CD4-positive, alpha-beta T cell treated with Interleukin-1 beta for 1 hour (primary cell): ENCODE measurements at places on chromosomes 3 and 15.
A peak's percentile ranks its signal among the peaks of the same experiment; 100 is the strongest.

DNA sequence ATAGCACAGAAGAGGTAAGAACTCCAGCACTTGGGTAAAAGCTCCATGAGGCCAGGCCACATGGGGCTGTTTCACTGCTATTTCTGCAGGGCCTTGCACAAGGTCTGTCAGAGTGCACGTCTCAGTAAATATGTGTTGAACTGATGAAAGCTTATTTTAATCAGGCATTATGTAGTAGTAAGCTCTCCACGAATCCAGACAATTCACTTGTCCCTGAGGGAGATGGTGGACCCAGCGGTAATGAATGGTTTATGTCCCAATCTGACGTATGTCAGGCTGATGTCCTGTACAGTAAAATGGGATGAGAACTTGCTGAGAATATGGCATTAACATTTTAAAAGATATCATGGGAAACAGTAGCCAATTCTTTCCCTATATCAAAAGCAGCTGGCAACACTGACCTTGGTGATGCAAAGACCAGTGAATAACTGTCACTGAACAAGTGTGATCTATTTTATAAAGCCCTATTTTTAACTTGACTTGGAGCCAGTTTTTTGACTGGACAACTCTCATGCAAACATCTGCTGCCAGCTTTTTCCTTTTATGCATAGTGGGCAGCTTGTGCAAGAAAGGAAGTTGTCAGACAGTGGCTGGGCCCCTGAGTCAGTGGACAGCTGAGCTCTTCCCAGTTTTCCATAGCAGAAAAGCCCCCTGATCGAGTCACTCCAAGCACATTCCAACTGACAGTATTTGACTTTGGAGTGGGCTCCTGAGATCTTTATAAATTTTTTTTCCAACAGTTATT lies 519.8 kb upstream of the MDFIC2 start:
- DNase-seq, result no peak

DNA sequence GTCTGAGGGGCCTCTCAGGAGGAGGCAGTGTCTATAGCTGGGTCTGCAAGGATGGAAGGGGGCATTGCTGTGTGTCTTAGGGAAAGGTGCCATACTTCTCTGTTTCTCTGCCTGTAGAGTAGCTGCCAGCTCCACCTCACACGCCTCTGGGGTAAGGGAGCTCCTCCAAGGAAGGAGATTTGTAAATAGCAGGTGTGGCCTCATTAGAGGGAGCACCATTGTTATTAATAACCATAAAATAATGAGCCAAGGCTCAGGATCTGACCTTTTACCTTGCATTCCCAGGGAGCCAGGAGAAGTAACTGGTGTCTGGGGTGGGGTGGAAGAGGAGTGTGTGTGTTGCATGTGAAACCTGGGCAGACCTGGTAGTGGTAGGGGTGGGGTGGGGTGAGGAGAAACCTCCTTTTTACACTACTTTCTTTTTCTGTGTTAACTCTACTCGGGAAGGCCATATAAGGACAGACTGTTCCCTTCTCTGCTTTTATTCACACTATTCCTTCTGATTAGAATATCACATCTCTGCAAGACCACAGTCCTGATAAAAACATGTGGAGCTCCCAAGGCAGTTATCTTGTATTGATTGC lies 2.2 kb upstream of the C15orf39 start:
- DNase-seq, result no peak

DNA sequence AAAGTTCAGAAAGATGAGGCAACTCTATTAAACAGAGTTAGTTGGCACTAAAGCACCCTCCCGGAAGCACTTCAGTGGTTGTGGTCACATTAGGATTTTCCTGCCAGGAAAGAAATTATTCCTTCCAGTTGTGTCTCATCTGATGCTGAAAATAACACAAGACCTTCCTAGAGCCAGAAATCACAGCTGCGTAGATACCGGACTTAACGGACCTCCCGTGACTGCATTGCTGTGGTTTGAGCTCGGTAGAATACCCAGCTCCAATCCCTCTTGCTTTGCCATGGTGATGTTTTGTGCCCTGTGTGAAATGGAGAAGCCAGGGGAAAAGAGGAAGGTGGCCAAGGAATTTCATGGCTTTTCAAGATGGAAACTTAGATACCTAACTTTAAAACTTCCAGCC lies 215.0 kb upstream of the IGF1R start:
- no peak for DNase-seq

GRCh38 chr3:147518465-147518864 lies 109.3 kb downstream of the ZIC1 start:
- DNase-seq, result no peak

DNA sequence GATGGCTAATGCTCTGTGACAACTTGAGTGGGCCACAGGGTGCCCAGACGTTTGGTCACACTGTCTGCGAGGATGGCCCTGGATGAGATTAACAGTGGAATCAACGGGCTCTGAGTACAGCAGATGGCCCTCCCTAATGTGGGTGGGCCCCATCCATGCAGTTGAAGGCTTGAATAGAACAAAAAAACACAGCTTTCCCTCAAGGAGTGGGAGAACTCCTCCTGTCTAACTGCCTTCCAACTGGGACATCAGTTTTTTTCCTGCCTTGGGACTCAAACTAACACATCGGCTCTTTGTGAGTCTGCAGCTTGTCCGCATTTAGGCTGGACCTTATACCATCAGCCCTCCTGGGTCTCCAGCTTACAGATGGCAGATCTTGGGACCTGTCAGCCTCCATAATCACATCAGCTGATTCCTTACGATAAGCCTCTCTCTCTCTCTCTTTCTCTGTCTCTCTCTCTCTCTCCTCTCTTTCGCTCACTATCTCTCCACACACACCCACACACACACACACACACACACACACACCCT lies 20.8 kb downstream of the FAM174B start:
- no peak for DNase-seq

GRCh38 chr3:125357837-125358236 lies 17.3 kb downstream of the ZNF148 start:
- DNase-seq, result no peak

GRCh38 chr3:141105828-141106628 lies 54.9 kb downstream of the SPSB4 start:
- peak; percentile 42 for DNase-seq
